ENCODE measurements at places on chromosomes 12 and 14. TPM values are rescaled to one million over a fixed set of nuclear protein-coding genes. Genes with fewer than 3 reads are reported as not detected.

RFX4 gene
- not detected for total RNA-seq

EML5 gene
- total RNA-seq, result 0.66 TPM

RPL10L gene
- not detected for total RNA-seq

NTF3 gene
- total RNA-seq, result 1.5 TPM

CHMP4A gene
- total RNA-seq, result 24.9 TPM

GSC gene
- total RNA-seq, result 0.51 TPM

All from fibroblast of lung (primary cell).